Hippocampal formation (tissue), 2 donors: ENCODE measurements at places on chromosomes 13 and 19.

DNA sequence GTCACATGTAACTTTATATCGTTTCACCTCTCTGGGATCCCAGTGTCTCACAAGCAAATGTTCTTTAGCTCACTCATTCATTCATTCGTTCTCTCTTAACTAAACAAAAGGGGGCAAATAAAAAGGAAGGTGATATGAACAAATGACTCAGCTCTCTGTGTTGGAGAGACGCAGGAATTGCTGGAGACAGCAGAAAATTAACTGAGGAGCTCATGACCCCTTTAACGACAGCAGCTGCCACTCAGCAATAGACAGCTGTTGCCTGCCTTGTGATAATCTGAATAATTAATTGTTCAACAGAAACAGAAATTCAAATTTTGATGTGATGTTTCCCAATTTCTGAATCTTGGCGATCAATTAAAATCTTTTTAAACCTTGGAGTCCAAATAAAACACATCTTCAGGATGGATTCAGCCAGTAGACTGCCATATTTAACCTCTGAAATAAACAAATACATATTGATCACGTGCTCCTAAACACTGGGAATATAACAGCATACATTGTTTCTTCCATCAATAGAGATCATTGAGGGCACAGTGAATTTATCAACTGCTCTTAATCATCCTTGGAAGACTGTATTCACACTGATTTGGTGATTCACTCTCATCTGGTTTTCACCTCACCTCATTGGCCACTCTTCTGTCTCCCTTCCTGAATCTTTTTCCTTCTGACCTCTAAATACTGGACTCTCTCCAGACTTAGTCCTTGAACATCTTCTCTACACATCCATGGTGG, 63.3 kb downstream of the MBNL2 start:
- no peak for DNase-seq

DNA sequence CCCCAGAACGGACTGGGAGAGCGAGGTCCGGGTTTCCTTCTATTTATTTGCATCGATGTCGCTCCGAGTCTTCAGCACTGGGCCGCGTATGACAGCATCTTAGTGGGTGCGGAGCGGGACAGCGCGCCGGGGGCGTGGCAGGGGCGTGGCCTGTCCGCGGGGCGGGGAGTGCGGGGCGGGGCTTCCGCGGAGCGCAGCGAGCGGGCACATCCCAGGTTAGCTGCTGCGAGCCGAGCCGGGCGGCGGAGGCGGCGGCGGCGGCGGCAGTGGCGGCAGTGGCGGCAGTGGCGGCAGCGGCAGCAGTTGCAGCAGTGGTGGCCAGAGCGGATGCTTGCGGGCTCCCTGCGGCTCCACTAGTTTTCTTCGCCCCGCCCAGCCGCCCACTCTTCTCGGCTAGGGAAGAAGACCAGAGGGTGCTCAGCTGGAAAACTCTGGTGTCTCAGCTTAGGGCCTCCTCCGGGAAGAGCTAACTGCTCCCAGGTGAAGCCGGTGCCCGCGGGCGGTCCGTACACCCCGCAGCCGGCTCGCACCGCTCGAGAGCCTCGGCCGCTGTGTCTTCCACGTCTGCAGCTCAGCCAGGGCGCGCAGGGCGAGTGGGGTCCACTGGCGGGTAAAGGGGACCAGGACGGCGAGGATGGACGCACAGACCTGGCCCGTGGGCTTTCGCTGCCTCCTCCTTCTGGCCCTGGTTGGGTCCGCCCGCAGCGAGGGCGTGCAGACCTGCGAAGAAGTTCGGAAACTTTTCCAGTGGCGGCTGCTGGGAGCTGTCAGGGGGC, at the start of gene GPC5:
Gene GPC5 (plus strand): TSS at position 209 of the 776 bp plus-strand sequence.
- peak; percentile 83 for DNase-seq

GRCh38 chr19:7287722-7288121, 6.5 kb downstream of the INSR start:
- no peak for DNase-seq

- DNase-seq = no peak
These were observed 295.8 kb downstream of the TEX29 start for GRCh38 chr13:111616203-111616602.

GRCh38 chr13:41054212-41054877, 7.0 kb upstream of the WBP4 start:
- DNase-seq = no peak

DNA sequence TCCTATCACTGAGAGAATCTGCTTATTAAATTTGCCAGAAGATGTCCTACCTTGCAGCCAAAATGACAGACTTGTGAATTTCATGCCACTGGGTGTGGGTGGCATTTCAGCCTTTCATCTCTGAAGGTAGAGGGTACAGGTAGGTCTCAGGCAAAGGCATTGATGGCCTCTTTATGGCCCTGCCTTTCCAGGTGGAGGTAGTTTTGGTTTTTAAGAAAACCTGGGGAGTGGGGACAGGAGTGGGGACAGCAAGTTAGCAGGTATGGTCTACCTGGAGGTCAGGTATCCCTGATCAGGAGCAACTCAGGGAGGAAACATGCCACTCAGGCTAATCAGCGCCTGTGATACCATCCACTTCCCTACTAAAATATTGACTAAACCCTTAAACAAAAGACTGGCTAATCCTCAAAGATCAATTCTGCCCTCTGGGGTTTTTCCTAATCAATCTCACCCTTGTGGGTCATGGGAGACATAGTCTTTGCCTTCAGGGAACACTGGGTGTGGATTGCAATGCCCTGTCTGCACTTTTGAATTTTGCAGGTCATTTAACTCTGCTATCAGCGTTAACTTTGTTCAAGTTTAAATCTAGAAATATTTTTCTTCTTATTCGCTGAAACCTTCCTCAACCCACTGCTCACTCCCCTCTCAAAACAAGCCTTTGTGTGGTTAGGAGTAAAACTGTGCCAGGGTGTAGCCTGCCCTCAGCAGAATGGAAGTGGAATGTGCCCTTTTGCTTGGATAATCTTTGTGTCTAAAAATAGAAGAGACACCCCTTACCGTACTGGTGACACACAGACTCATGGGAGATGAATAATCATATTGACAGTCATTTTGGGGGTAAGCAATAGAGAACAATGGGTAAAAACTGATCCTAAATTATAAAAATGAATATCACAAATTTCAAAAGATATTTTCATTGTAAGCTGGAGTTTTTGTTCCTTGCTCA, 233.7 kb downstream of the COG6 start:
- DNase-seq = no peak
